ENCODE measurements at places on chromosomes 7 and 10.

DNA sequence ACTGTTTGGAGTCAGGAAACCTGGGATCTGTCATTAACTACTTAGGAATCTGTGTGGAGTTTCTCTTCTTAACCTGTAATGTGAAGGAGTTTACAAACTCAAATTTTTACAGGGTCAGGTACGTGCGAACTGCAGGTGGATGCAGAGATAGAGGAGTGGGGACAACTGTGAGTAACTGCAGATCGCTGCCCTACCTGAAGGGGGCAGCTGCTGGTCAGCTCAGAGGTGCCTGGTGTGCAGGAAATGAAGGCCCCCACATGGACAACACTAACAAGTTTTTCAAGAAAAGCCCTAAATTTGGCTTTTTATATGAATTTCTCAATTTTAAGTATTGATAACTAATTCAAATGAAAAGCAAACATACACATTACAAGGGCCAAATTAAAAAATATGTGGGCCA lies 380.0 kb downstream of the REEP3 start:
- DNase-seq: no peak

DNA sequence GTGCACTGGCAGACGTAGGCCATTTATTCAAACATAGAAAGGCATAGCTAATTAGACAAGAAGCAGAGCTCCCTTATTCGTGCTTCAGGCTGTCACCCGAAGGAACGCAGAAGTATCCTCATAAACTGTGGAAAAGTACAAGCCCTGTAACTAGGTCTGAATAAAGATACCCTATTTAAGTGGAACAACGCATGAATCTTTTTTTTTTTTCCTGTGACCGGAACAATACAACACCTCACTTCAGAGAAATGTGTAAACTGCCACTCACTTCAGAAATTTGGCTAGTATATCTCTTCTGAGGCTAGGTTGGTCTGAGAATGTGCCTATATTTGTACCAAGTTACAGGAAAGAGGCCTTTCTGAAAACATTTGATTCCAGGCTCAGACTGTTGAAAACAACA lies 8.0 kb upstream of the CSTF2T start:
- no peak for DNase-seq

- DNase-seq: no peak
Observed at GRCh38 chr10:49168171-49168540, 20.0 kb downstream of the TMEM273 start.

- no peak for DNase-seq
Observed at GRCh38 chr10:121369616-121370015, 228.6 kb downstream of the FGFR2 start.

DNA sequence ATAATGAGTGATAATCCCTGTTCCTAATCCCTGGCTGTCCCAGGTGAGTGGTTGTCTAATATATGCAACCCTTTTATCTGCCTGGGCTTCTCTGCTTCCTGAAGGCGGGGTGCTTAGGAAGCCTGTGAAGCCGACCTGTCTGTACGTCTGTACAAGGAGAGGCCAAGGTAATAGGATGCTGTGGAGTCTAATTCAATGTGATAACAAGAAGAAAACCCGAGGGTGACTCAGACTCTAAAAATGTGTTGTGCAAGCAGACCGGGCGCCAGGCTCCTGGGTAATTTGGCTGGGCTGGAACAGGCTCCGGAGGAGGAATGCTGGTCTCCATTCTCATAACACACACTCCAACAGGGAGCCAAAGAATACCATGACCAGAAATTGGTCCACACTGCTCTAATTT lies 43.6 kb downstream of the THNSL1 start:
- no peak for DNase-seq

DNA sequence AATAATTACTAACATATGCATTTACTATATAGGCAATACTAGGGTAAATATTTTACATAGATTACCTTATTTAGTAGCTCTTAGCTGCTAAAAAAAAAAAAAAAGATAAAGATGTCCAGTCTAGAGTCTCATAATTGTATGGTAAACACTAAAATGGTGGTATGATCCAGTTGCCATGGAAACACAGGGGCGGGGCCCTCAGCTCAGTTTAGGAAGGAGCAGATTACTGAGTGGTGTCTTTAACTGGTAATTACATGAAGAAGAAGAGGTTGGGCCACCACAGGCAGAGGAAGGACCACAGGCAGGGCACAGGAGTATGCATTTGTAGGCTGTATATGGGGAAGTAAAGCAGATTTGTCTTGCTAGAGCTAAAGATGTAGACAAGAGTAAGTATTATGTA lies 43.7 kb downstream of the ITGB8 start:
- DNase-seq: no peak

- no peak for DNase-seq
Observed at GRCh38 chr7:22176791-22177412, 180.1 kb downstream of the RAPGEF5 start.

- no peak for DNase-seq
Observed at GRCh38 chr10:13390604-13391522, 42.8 kb upstream of the SEPHS1 start.

DNA sequence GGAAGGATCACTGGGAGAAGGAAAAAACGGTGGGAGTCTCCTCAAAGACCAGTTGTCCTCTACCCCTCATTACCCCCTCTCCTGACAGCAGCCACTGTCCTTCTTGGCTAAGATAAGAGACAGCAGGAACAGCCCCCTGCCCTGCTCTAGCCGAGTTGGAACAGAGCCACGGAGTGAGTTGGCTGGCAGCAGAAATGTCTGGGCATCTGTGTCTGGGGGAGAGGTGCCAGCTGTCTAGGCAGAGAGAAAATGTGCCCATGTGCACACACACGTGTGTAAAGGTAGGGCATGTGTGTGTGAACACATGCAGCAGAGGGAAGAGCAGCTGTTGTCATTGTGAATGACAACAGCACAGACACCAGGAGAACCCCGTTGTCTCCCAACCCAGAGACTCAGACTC lies 9.4 kb upstream of the HILPDA start:
- DNase-seq: no peak

DNA sequence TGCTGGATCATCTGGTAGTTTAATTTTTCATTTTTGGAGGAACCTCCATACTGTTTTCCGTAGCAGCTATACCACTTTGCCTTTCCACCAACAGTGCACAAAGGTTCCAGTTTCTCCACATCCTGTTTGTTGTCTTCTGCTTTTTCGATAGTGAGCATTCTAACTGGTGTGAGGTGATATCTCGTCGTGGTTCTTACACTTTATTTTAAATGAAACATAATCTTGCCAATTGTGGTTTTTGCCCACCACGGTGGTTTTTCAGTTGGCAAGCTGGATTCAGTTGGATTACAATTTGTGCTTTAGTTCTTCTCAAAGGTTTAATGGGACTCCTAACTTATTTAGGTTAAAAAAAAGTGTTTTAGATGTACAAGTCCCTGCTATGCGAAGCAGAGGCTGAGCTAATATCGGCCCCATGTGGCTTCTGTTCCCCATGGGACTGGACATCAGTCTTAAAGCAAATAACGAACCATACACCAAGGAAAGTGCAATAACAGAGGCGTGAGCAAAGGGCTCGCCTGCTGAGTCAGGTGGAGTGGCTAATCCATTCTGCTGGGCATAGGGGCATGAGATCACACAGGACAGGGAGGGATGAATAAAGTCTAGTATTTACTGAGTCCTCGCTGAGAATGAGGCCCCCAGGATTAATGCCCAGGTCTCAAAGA lies 153.6 kb downstream of the AOAH start:
- peak; percentile 11 for DNase-seq

- no peak for DNase-seq
Observed at GRCh38 chr10:104657036-104657435, 15.9 kb downstream of the SORCS3 start.

DNA sequence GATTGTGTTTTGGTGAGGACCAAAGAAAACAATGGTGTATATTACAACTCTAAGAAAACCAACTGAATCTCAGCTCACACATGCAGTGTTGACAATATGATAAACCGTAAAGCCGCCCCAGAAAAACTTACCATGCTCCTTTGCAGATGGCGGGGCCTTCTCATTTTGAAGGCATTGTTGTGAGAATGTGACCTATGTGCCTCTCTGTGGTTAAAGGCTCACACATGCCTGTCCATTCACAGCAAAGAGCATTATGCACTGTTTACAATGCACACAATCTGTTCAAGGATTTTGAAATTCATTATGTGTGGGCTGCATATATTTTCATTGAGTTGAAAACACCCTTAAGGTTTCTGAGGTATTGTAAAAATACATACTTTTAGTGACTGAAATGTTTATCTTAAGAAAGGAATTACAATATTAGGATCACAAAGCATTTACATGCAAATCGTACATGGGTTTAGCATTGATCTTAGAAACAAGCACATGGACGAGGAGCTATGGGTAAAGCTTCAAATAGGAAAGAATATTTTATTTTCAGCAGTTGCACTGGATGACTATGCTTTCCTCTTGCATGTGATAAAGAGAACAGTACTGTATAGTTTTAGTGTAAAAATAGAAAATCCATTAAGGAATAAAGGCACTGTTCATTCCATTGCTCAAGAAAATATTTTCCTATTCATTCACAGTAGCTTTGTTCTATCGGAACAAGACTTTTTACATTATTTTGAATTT lies 334.3 kb downstream of the ARL4A start:
- DNase-seq: no peak

Measured in CD4-positive, alpha-beta T cell treated with Interleukin-21 for 1 hour (primary cell).